Endothelial cell of umbilical vein (primary cell): ENCODE measurements at places on chromosomes 1 and 21. TPM values are rescaled to one million over a fixed set of nuclear protein-coding genes. Genes with fewer than 3 reads are reported as not detected.

DNA sequence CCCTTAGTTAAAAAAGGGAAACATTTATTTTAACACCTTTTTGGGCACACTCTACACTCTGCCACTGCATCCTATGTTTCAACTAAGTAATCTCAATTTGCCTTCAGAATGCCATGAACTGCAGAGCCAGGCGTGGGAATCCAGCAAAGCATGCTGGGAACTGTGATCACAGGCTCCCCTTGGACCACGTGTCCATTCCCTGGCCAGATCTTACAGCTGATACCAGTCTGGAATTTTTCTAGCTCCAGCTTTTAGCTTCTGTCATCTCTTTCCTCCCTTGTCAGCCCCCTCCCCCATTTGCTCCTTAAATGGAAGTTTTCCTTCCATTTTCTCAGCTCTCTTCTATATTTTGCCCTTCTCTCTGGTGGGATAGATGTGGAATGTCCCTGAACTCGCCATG lies 29.4 kb downstream of the RCSD1 start:
- no peaks in the 10 kb centered on the region for H3K36me3 ChIP-seq
- peak; percentile 72 for DNase-seq
- H3K27ac ChIP-seq, result no peak overlapping the region
- H3K27me3 ChIP-seq, result no peaks in the 10 kb centered on the region
- peaks cover 17% of the 10 kb centered on the region for H3K4me1 ChIP-seq

DNA sequence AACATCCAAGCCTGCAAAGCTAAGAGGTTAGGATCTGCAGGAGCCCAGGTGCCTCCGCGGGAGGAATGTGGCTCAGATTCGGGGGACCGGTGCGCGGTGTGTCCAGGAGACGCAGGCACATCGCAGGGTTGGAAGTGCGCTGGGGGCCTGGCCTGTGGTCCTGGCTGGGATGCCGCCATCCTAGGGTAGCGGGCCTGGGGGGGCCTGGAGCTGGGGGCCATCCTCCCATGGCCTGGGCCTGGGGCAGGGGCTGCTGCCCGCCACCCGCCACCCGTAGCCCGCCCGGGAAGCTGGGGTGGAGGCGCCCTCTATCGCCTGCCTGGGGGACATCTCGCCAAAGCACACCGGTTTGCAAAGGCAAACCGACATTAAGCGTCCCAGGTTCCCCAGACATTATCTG lies 170.6 kb upstream of the ARHGEF16 start:
- H3K4me3 ChIP-seq, result no peak overlapping the region
- H3K4me1 ChIP-seq, result no peaks in the 10 kb centered on the region
- no peaks in the 10 kb centered on the region for H3K27me3 ChIP-seq
- H3K36me3 ChIP-seq, result no peaks in the 10 kb centered on the region
- DNase-seq, result no peak

The SLC44A3 gene
- total RNA-seq, result 0.42 and 0.58 TPM in 2 replicates

The PIGR gene
- not detected in 2 replicates for total RNA-seq

The PRAMEF9 gene
- total RNA-seq, result not detected in 2 replicates

The PAX7 gene
- not detected in 2 replicates for total RNA-seq

The GJA5 gene
- total RNA-seq, result 0.55 and 3.2 TPM in 2 replicates

DNA sequence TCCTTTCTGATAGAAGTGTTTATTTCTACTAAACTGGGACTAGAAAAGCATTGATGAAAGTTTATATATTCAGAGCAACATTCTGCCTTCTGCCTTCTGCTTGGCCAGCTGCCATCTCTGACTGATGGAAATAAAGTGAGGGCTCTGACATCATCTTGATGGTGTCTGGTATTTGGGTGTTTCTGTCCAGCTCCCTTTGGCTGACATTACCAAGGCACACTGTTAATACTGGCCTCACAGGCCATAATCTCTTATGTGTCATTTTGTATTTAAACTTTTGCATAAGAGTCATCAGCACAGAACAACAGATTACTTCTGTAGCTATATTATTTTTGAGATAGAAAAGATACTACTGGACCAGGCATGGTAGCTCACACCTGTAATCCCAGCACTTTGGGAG lies 216.9 kb downstream of the RYR2 start:
- H3K4me1 ChIP-seq, result no peaks in the 10 kb centered on the region
- no peaks in the 10 kb centered on the region for H3K36me3 ChIP-seq
- H3K27ac ChIP-seq, result no peak overlapping the region
- no peak overlapping the region for H3K4me3 ChIP-seq
- DNase-seq, result no peak
- H3K27me3 ChIP-seq, result no peaks in the 10 kb centered on the region
